ENCODE measurements at places on chromosomes 4 and X. TPM values are rescaled to one million over a fixed set of nuclear protein-coding genes. Genes with fewer than 3 reads are reported as not detected.

DNA sequence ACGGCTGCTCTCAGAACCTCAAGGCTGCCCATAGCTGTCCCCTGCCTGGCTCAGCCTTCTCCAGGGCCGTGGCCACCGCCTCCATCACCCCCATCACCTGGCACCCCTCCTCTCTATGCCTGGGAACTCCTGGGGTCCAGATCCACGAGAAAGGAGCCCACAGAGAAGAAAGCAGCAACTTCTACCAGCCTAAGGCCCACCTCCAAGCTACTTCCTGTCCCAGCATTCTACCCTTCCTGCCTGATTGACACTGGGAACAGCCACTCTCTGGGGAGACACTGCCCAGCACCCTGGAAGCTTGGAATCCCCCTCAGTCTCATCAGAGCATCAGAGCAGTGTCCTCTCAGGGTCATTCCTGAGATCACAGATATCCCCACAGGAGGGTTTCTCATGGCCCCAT, 36.9 kb upstream of the PROM1 start:
- no peak for ATAC-seq

- no peak for ATAC-seq
Measured at GRCh38 chr4:38610521-38610920, 53.5 kb upstream of the KLF3 start.

DNA sequence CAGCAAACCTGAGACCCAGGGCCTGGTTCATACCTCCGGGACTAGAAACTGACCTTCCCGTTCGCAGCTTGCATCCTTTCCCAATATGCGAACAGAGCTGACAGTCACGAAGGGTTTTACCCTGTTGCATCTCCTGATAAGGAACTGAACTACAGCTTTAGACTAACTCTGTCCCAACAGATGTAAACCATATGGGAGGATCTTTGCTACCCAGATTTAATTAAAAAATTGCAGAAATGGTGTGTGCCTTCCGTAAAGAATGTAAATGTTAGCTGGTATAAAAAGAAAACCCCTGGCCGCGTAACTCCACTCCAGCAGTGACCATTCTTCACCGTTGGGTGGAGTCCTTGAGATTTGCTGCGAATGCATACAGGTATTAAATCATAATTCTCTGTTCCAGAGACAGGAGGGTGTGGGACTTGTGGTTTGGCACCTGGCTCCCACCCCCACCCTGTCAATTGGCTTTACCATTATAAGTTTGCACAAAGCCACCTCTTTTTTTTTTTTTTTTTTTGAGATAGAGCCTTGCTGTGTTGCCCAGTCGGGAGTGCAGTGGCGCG, 40.6 kb upstream of the SORCS2 start:
- no peak for ATAC-seq

- ATAC-seq: no peak
Measured at GRCh38 chrX:4830880-4831557, 1117.6 kb upstream of the PRKX start.

DNA sequence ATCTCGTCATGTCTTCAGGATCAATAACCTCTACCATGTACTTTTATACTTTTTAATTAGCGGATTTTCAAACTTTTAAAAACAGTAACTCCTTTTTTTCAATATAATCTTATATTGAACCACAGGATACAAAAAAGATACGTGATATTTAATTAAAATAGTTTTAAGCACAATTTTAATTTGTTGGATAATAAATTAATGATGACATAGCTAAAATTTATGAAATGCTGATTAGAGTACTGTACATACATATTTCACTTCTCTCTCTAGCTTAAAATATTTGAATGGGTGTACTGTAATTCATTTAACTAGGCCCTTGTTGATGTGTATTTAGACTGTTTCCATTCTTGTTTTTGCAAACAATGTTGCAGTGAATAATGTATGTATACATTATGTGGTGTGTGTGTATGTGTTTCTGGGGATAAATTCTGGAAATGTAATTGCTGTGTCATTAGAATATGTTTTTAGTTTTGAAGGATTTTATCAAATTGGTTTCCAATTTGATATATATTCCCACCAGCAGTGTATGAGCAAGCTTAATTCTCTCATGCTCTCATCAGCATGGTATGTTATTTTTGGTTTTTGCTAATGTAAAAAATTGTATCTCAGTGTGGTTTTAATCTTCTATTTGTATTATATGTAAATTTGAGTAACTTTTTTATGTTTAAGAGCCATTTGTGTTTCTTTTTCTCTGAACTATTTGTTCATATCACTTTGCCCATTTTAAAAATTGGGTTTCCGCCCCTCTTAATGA, 66.4 kb downstream of the CDKL5 start:
- ATAC-seq: no peak

- peak; percentile 25 for ATAC-seq
Measured at GRCh38 chrX:134908356-134908755, 82.4 kb upstream of the SMIM10 start.

GRCh38 chr4:103156106-103156505, 42.0 kb downstream of the CENPE start:
- ATAC-seq: no peak

DNA sequence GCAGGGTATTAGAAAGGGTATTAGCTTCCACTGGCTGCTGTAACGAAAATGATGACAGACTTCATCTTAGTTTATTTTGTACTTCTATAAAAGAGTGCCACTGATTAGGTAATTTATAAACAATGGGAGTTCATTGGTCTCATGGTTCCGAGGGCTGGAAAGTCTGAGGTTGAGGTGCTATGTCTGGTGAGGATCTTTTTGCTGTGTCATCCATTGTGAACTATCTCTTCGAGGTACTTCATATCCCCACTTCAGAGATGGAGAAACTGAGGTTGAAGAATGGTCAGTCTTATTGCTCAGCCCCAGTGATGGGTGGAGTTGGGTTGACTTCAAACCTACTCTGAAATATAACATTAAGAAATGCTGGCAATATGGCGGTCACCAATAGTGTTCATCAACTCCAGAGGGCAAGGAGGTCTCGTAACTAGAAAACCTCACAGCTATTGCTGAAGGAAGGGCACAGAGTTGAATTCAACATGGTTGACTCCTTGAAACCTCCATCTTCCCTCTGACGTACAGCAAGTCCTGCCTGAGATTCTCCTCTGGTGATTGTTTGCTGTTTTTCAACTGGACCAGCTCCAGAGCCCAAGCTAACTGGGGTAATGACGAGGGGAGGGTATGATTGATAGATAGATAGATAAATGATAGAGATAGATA, 53.6 kb upstream of the SHOX start:
- no peak for ATAC-seq

DNA sequence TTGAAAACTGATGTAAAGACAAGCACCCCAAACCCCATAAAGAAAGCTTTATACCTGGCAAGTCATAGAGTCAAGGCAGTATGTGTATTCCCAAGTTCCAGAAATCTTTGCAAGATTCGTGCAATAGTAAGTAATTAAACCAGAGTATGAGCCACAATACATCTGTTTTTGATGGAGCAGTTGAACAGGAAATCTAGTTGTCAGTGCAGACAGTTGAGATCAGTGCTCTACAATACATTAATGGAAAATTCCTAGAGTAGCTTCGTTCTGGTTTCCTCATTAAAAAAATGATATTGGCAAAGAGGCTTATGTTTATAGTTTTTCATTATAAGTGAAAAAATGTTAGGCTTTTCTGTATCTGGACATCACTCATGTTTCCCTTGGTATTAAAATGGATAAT, 575.3 kb downstream of the TRIML1 start:
- no peak for ATAC-seq

DNA sequence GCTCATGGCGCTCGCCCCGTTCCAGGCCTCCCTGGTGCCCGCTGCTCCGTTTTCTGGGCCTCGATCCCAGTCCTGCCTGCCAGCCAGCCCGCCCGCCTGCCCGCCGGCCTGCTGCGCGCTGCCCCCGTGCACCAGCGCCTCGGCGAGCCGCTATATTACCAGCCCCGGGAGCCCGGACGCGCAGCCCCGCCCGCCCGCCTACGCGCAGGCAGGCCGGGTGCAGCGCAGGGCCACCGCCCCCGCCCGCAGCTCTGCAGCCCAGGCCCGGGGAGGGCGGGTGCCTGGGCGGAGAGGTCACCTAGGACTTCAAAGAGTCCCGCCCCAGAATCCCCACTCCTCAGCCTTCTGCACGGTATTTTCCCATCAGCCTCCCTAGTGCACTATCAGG, at the start of gene MAOB:
TSS of gene MAOB (minus strand) at position 157 of the 388 bp plus-strand sequence. CDS start at position 6, 151 bp downstream.
- ATAC-seq: peak; percentile 78

DNA sequence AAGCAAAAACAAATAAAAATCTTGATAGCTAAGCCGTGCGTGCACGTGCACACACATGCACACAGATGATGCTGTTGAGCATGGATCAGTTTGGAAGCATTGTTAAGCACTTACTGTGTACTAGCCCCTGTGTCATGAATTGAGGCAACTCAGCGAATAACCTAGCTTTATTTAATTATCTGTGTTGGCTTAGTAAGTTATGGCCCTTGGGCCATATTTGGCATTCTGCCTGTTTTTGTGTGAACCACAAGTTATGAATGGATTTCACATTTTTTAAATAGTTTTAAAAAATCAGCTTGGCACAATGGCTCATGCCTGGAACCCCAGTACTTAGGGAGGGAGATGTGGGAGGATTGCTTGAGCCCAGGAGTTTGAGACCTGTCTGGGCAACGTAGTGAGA, 113.6 kb upstream of the CBLL2 start:
- ATAC-seq: no peak

GRCh38 chrX:69919749-69920148, 130.0 kb downstream of the AWAT2 start:
- no peak for ATAC-seq

NALF2 gene
- 0.60 TPM for total RNA-seq

GRIA2 gene
- total RNA-seq: not detected

EXOC1L gene
- total RNA-seq: not detected

GRIA3 gene
- 0.36 TPM for total RNA-seq

JADE1 gene
- 9.8 TPM for total RNA-seq

SYP gene
- 0.36 TPM for total RNA-seq

SLC26A1 gene
- not detected for total RNA-seq

Measured in esophagus mucosa (tissue), 1 donor.